Stimulated activated CD4-positive, alpha-beta T cell treated with anti-CD3 and anti-CD28 coated beads, Interleukin-15, amount 100 ng/mL, for 48 hours (primary cell): ENCODE measurements at places on chromosomes 3 and 15.

- peak; percentile 18 for DNase-seq
These were observed 68.1 kb downstream of the SLC6A1 start for GRCh38 chr3:11060500-11061251.

DNA sequence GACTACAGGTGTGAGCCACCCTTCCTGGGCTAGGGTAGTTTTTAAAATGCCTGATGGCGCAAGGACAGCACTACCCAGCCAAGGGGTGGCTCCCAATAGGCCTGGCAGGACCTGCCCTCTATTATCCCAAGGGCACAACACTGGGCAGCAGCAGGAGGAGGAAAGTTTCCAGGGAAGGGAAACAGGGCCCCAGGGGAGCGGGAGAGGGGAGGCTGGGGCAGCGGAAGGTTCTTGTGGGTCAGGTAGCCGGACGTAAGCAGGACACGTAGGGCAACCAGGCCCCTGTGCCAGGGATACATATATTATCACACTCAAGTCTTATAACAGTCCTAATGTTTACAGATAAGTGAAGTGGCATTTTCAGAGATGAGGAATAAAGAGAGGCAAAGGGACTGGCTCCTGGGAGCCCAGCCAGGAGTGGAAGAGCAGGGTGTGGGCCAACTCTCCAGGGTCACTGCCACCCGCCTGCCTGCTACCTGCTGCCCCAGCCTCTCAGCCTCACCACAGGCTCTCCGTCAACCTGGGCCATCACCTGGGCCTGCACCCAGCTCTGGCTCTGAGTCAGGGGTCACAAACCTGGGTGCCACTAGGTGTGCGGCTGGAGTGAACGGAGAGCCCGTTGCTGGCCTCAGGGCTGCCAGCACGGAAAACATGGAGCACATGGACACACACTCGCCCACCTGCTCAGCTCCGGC, 73.2 kb upstream of the SNRPA1 start:
- no peak for DNase-seq

DNA sequence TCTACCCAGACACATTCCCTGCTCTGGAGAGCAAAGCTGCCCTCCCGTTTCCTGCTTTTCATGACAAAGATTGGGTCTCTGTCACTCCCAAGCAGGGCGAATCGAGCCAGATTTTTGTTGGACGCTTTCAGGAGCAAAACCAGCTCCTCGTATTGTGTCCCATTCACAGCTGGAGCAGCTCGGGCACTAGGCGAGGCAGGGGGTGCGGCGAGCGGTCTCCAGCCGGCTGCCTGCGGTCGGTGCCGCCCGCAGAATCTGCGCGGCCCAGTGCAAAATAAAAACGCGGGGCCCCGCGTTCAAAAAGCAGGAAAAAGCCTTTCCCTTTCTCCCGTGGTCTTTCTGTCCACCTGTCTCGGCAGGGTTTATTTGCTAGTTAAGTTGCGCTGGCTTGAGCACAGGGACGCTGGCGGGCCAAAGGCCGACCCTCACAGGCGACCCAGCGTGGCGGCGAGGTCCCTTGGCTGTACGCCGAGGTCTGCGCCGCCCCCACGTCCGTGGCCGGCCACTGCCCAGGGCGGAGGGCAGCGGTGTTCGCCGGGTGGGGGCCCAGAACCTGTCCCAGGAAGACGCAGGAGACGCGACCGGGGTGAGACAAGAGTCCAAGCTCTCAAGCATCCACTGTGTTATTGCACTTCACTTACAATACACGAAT, 71.2 kb downstream of the CYP19A1 start:
- DNase-seq = no peak

DNA sequence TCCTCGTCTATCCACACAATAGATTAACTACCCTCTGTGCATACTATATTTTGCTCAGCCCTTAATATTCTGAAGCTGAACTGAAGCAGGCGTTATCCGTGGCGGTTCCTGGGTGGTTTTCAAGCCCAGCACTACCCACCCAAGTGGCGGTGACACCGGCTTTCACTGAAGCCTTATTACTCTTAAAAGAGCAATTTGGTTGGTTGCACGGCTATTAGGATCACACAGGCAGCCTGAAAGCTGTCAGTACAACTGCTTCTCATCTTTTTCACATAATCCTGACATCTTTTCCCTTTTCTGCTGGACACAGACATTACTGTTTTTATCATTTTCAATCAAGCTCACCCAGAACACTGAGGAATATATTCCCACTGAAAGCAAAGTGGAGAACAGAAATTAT, 525.3 kb upstream of the ZNF717 start:
- DNase-seq = no peak

DNA sequence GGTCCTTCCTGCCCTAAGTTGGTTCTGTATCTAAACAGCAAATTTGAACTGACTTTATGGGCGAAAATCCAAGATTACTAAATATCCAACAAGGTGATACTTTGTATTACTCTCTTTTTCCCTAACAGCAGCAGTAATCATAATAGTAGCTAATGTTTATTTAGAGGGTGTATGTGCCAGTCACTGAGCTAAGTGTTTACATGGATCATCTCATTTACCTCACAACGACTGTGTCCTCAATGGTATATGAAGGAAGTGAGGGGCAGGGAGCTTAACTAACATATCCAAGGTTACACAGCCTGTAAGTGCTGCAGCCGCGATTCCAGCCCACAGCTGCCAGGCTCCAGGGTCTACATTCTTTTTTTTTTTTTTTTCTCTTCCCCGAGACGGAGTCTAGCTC, 10.3 kb upstream of the LRRC34 start:
- no peak for DNase-seq
